ENCODE measurements at places on chromosomes 11 and 22.

DNA sequence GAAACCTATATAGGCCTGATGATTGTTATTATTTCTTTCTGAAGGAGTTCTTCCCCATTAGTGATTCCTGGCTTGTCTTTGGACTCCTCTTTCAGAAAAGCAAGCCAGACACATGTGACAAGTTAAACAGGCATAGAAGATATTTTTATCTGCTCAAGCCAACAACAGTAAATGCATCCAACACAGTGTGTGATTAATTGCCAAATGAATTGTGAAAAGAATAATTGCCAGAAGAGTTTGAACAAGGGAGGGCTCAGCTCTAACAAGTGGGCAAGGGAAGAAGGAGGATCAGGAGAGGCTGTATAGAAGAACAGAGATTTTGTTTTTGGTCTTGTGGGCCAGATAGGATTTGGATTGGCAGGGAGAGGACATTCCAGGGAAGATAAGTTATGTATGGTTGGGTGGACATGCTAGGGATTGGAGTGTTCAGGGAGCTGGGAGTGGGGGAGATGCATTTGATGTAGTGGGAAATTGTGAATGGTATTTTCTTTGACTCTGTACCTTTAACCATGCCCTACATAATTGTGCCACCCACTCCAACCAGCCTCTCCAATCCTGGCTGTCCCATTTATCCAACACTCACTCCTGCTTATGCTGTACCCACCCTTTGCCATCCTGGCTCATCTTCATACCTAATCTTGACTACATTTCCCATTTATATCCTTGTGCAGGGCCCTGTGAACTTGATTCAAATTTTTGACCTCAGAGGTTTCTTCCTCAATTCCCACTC, 172.8 kb downstream of the RRAS2 start:
- no peaks in the 10 kb centered on the region for H3K36me3 ChIP-seq
- DNase-seq = no peak
- no peak overlapping the region for H3K27ac ChIP-seq
- peaks cover 16% of the 10 kb centered on the region for H3K27me3 ChIP-seq

DNA sequence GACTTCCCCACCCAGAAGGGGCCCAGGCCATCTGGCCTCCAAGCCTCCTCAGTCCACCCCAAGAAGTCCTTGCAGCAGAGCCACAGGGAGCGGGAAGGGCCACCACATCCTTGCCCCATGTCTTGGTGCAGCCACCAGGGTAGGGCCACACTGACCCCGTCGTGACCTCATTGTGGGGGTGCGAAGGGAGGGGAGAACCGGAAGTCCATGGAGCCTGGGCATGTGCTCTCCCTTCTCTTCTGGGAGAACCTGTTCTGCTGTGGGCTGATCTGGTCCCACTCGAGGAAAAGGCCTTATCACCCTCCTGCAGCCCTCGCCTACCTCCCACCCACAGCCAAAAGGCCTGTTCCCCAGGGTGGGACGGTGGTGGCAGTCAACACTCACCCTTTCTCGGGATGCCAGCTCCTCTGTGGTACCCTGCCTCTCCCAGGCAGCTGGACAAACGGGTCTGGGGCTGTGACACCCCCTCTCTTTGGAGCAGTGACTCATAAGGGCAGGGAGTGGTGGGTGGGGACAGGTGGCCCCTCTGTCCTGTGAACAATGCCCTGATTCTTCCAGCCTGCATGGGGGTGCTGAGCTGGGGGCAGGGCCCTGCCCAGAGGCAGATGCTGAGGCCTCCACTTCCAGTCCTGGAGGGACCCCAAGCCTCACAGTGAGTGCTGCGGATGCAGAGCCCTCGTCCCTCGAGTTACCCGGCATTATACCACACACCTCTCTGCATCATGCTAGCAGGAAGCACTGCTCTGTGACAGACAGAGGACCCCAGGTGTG, 14.6 kb upstream of the CTSD start:
- H3K27me3 ChIP-seq = no peaks in the 10 kb centered on the region
- H3K4me1 ChIP-seq = peaks cover 3% of the 10 kb centered on the region
- no peak overlapping the region for H3K27ac ChIP-seq
- no peak overlapping the region for H3K4me3 ChIP-seq
- H3K36me3 ChIP-seq = no peaks in the 10 kb centered on the region

- no peaks in the 10 kb centered on the region for H3K27me3 ChIP-seq
- no peaks in the 10 kb centered on the region for H3K36me3 ChIP-seq
- no peak for DNase-seq
These were observed 16.7 kb downstream of the PHLDA2 start for GRCh38 chr11:2912498-2912897.

GRCh38 chr11:58498464-58498863, 9.4 kb downstream of the OR5B21 start:
- peaks cover under 1% of the 10 kb centered on the region for H3K36me3 ChIP-seq
- peaks cover 10% of the 10 kb centered on the region for H3K4me1 ChIP-seq
- no peak overlapping the region for H3K27ac ChIP-seq
- DNase-seq = no peak

- no peak overlapping the region for H3K4me3 ChIP-seq
- H3K36me3 ChIP-seq = no peaks in the 10 kb centered on the region
- no peak for DNase-seq
- no peak overlapping the region for H3K27ac ChIP-seq
- H3K4me1 ChIP-seq = no peaks in the 10 kb centered on the region
These were observed 457.7 kb downstream of the BRD1 start for GRCh38 chr22:49369726-49370626.

- H3K27me3 ChIP-seq = peaks cover under 1% of the 10 kb centered on the region
These were observed 333.2 kb downstream of the CASP12 start for GRCh38 chr11:104564921-104565582.

DNA sequence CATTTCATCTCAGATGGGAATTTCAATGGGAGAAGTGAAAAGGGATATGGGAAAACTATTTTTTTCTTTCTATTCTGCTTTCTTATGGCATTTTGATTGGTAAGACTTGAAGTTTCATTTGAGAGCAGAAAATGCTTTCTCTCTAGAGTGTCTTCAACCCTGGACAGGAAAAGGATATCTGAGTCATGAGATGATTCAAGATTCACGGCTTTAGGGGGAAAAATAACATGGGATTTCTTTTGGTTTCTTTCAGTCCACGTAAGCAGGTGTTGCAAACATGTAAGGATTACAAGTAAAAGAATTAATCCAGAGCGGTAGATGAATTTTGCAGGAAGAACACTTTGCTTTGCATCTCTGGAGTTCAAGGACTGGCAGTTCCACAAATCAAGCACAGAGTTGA, 1001.0 kb upstream of the TENM4 start:
- H3K27ac ChIP-seq = no peak overlapping the region
- H3K36me3 ChIP-seq = no peaks in the 10 kb centered on the region
- no peaks in the 10 kb centered on the region for H3K27me3 ChIP-seq
- H3K4me3 ChIP-seq = no peak overlapping the region
- H3K4me1 ChIP-seq = no peaks in the 10 kb centered on the region
- no peak for DNase-seq

GRCh38 chr11:128755564-128755963, 61.7 kb downstream of the FLI1 start:
- DNase-seq = no peak
- peak overlapping the region; percentile 13 for H3K27ac ChIP-seq
- peaks cover 52% of the 10 kb centered on the region for H3K4me1 ChIP-seq
- no peaks in the 10 kb centered on the region for H3K27me3 ChIP-seq
- peaks cover 52% of the 10 kb centered on the region for H3K36me3 ChIP-seq
- H3K4me3 ChIP-seq = no peak overlapping the region

GRCh38 chr11:21909145-21909544, 283.7 kb upstream of the ANO5 start:
- DNase-seq = no peak
- H3K27me3 ChIP-seq = no peaks in the 10 kb centered on the region
- no peaks in the 10 kb centered on the region for H3K4me1 ChIP-seq
- no peak overlapping the region for H3K27ac ChIP-seq

DNA sequence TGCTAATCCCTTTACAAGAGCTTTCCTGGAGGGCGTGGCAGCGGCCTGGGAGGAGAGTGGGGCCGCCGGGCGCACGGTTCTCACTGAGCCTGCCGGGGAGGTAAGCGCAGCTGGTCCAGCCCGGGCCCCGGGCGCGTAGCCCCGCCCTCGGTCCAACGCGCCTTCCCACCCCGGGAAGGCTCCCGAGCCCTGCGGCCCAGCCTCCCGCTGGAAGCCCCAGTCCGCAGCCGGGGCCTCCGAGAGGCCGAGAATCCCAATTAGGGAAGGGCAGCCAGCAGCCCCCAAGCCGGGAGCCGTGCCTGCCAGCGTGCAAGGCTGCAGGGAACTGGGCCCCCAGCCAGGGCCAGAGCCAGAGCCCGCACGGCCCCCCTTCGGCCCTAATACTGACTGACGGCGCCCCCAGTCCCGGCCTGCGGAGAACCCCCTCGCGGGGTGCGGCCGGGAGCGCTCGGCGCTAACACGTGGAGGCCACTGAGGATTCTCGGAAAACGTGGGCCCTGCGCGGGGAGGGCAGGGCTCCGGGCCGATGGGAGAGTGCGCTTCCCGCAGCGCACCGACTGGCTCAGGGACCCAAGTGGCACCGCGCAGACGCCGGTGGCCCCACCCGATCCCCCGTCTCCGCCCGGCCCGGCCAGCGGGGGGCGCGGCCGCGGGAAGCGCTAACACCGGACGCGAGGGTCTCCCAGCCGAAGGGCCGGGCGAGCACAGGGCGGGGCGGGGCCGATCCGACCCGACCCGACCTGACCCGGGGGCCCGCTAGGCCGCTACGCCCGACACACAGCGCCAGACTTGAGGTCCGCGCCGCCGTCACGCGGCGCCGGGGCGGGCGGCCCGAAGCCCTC, 5.7 kb downstream of the ZFTA start:
- H3K36me3 ChIP-seq = peaks cover 2% of the 10 kb centered on the region
- no peak overlapping the region for H3K27ac ChIP-seq
- no peak overlapping the region for H3K4me3 ChIP-seq
- H3K27me3 ChIP-seq = peaks cover 6% of the 10 kb centered on the region

DNA sequence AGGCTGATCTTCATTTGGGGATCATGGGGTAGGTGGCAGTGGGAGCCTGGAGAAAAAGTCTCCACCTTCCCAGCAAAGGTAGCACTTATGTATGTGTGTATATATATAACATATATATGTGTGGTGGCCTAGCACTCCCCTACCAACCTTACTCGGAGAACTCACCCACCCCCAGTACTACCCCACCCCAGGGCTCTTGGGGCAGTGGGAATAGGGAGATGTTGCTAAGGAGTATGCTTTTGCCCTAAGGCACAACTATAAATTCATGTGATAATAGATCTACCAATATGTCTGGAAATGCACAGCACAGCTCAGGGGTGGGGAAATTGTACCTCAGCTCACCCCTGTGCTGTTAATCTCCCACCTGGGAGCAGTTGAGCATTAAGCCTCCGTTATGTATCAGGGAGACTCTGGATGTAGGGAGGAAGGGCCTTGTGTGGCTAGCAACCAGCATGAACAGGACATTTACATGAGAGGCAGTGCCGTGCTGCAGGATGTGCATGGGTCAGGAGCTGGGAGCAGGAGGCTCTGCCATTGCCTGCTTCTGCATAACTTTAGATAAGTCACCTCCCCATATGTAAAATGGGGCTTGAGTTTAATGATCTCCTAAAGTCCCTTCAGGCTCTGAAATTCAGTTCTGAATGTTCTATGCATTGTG, 57.3 kb downstream of the C11orf91 start:
- no peak for DNase-seq
- H3K36me3 ChIP-seq = no peaks in the 10 kb centered on the region
- H3K27ac ChIP-seq = no peak overlapping the region
- peaks cover 2% of the 10 kb centered on the region for H3K27me3 ChIP-seq

DNA sequence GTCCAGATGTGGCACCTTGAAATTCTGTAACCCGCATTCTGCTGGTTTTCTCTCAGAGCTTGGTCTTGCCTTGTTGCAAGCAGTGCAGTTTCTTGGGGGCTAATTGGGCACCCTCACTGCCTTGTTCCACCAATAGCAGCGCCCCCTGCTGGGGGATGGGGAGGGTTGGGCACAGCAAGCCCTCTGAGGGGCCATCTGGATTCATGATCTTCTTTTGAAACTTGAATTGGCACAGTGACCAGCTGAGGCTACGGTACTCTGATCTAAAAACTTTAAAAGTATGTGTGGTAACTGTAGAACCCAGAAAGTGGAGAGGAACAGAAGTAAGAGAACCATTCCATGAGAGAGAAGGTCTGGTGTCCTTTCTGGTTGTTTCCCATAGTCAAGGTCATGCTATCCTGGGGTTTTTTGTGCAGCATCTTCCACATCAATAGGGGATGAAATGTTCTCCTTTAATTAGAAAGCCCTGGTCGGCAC, 64.2 kb downstream of the MED15 start:
- H3K4me1 ChIP-seq = peaks cover 55% of the 10 kb centered on the region
- DNase-seq = no peak
- peak overlapping the region; percentile 39 for H3K27ac ChIP-seq
- H3K4me3 ChIP-seq = peak overlapping the region; percentile 8
- no peaks in the 10 kb centered on the region for H3K27me3 ChIP-seq

- H3K27me3 ChIP-seq = no peaks in the 10 kb centered on the region
- no peak overlapping the region for H3K27ac ChIP-seq
- H3K4me1 ChIP-seq = no peaks in the 10 kb centered on the region
- no peaks in the 10 kb centered on the region for H3K36me3 ChIP-seq
These were observed 323.4 kb downstream of the SOX6 start for GRCh38 chr11:16032974-16033373.

DNA sequence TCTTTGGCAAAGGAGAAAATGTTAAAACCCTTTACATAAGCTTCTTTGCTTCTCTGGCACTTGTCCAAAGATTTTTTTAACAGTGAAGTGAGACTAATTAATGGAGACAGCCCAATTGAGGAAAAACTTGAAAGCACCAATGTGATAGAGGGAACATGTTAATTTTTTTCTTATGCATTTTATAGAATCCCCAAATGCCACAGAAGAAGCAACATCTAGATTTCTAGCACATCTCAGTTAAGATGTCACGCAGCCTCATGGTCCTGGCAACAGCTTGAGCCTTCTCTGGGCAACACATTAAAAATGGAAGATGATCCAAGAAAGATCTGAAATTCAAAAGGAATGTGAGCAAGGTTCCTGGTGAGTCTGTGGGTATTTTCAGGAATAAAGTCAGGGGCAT, 48.5 kb downstream of the PACSIN2 start:
- peaks cover 19% of the 10 kb centered on the region for H3K36me3 ChIP-seq
- no peak overlapping the region for H3K4me3 ChIP-seq
- H3K27me3 ChIP-seq = no peaks in the 10 kb centered on the region
- peaks cover 24% of the 10 kb centered on the region for H3K4me1 ChIP-seq

GRCh38 chr11:15696069-15696468, 581.3 kb downstream of the INSC start:
- H3K36me3 ChIP-seq = no peaks in the 10 kb centered on the region
- no peak for DNase-seq
- no peak overlapping the region for H3K4me3 ChIP-seq
- H3K27me3 ChIP-seq = no peaks in the 10 kb centered on the region
- no peak overlapping the region for H3K27ac ChIP-seq

GRCh38 chr11:100940111-100940510, 189.5 kb downstream of the PGR start:
- H3K4me1 ChIP-seq = no peaks in the 10 kb centered on the region
- no peaks in the 10 kb centered on the region for H3K27me3 ChIP-seq
- H3K27ac ChIP-seq = no peak overlapping the region

- DNase-seq = no peak
- no peak overlapping the region for H3K27ac ChIP-seq
- H3K27me3 ChIP-seq = peaks cover 5% of the 10 kb centered on the region
These were observed 84.8 kb downstream of the MTNR1B start for GRCh38 chr11:93054279-93054678.

GRCh38 chr22:19696504-19697276, 17.6 kb upstream of the SEPTIN5 start:
- no peak overlapping the region for H3K4me3 ChIP-seq
- DNase-seq = no peak
- no peaks in the 10 kb centered on the region for H3K36me3 ChIP-seq

- no peak overlapping the region for H3K4me3 ChIP-seq
- DNase-seq = no peak
- H3K4me1 ChIP-seq = peaks cover 14% of the 10 kb centered on the region
- H3K27ac ChIP-seq = no peak overlapping the region
- peaks cover 2% of the 10 kb centered on the region for H3K36me3 ChIP-seq
These were observed 98.2 kb upstream of the MTMR2 start for GRCh38 chr11:96021901-96022650.
